ENCODE measurements at places on chromosomes 1 and 21. TPM values are rescaled to one million over a fixed set of nuclear protein-coding genes. Genes with fewer than 3 reads are reported as not detected.

Gene C1orf53
- total RNA-seq, result 3.1 TPM

DNA sequence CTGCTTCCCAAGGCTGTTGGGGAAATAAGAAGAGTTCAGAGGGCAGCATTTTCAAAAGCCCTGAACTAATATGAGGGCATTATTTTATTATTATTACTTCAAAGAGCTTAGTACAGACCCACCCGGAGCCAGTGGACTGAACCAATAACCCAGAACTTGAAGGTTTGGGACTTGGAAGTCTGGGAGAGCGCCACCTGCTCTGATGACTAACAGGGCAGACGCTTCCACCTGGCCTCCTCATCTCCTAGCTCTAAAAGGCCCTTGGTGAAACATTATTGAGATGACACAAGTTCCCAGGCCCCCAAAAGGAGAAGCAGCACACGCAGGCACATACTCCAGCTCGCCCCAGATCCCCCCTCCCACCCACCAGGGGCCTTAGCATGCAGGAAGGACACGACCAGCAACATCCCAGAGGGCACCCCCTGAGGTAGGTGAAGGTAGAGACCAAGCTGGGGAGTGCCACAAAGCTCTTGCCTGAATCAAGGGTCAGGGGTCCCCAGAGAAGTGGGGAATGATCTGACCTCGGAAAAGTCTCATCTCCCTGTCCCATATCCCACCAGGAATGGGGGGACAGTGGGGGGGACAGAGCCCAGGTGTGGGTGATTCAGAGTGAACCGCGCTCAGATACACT lies 1.3 kb downstream of the DLGAP3 start:
- peak overlapping the region; percentile 80 for H3K4me3 ChIP-seq
- no peak for DNase-seq
- H3K4me1 ChIP-seq, result peaks cover 7% of the 10 kb centered on the region

Gene CCDC28B
- 21.2 TPM for total RNA-seq

Gene LRRC38
- total RNA-seq, result not detected

- H3K4me3 ChIP-seq, result no peak overlapping the region
- no peak for DNase-seq
Measured at GRCh38 chr1:102241431-102242338, 245.0 kb upstream of the OLFM3 start.

DNA sequence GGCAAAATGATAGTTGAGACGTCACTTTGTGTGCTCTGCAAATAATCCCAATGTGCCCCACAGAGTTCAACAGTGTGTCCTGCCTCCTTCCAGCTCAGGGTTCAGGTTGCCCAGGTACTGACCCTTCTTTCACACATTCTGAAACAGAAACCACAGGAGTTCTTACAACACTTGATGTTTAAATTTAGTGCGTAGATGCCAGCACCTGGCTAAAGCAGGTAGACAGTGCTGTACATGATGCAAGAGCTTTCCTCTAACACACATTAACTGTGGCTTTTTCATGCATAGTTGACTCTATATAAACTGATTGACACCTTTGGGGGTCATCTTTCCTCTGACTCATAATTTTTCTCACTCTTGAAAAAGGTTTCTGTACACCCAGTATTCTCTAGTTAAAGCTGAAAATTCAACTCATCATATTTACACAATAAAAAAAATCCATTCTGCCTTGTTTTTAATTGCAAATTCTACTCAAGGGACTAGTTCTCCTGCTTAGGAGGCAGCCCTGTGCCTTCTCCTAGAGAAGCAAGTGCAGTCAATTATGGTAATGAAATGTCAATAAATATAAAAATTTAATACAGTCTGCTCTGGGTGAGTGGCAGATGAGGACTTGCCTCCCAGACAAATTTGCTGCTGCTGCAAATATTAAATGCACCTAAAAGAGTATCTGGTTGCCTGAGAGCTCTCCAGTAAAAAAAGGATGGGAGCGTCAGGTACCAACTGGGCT lies 91.4 kb downstream of the NR5A2 start:
- H3K4me1 ChIP-seq, result no peaks in the 10 kb centered on the region
- no peaks in the 10 kb centered on the region for H3K27me3 ChIP-seq
- no peak overlapping the region for H3K4me3 ChIP-seq
- no peaks in the 10 kb centered on the region for H3K36me3 ChIP-seq
- no peak for DNase-seq

Gene MKNK1
- total RNA-seq, result 30.9 TPM

DNA sequence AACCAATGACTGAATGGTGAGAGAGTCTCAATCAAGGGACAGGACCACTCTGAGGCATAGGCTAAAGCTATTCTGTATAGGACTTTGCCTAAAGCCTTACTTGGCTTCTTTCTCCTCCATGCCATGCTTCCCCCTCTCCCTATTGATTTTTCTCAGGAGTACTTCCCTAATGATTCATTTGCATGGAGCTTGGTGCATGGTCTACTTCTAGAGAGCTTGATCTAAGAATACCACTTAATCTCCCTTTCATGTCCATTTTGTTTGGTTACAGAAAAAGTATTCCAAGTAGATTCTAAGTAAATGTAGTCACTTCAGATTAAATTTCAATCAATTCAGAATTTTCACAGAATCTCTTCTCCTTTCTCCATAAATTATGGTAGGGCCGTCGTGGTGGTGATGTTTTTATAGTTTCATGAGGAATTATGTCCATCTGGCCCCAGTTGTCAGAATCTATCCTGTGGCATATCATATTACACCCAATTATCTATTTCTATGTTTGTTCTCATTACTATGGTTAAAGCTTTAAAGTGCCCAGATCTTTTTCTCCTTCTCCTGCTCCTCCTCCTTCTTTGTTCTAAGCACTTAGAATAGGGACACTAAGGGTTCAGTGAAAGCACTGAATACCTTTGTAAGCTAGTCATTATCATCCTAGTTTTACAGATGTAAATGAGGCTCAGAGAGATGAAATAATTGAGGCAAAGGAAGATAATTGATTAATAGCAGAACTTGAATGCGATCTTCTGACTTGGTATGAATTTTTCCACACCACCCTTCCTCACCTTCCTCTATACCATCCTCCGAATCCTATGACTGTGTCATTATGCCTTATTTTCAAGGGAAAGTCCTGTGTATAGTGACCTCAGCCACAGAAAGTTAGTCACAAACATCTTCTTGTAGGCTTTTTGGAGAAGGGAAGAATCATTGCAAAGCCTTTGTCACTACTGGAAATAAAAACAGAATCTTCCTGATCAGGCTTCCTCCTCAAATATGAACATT lies 85.6 kb upstream of the ZRANB2 start:
- H3K27me3 ChIP-seq, result no peaks in the 10 kb centered on the region
- H3K36me3 ChIP-seq, result no peaks in the 10 kb centered on the region
- no peak for DNase-seq
- no peaks in the 10 kb centered on the region for H3K4me1 ChIP-seq
- no peak overlapping the region for H3K4me3 ChIP-seq
- H3K27ac ChIP-seq, result no peak overlapping the region

DNA sequence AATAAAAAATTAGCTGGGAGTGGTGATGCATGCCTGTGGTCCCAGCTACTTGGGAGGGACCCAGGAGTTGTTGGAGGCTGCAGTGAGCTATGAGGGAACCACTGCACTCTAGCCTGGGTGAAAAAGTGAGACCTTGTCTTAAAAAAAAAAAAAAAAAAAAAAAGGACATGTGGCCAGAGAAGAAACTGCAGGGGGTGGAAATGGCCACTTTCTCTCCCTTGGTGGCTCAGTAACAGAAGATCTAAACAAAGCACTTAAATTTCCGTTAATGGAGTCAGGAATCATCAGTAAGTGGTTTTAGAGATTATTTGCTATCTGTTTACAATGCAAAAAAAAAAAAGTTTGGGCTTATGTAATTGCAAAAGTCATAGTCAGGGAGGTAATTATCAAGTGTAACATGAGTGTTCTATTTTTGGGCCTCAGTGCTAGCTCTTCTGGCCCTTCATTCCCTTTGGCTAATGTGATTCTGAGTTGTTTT lies 19.3 kb upstream of the OPRD1 start:
- no peaks in the 10 kb centered on the region for H3K4me1 ChIP-seq
- no peaks in the 10 kb centered on the region for H3K36me3 ChIP-seq
- H3K27ac ChIP-seq, result no peak overlapping the region

DNA sequence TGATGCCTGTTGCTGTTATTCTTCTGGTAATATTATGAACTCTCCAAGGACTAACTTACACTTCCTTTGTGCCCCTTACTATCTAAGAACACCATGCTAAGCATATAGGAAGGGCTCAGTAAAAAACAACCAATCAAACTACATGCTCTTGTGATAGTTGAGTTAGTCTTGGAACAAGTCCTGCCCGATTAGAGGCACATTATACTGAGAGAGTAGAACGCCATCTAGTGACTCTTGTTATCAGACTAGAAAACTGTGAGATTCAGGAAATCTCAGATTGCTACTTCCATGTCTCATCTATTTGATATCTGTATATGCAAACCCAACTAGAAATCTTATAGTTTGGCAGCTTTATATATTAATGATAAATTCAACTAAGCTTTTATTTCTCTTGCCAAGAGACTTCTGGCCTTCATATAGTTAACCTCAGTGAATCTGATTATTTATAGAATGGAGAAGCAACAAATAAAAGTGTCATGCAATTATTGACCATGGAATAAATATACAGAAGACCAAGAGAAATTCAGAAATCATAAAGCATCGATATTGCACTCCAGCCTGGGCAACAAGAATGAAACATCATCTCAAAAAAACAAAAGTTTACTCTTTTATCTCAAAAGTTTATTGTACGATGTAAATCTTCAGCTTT lies 7.8 kb upstream of the SRRM1 start:
- peaks cover 9% of the 10 kb centered on the region for H3K4me1 ChIP-seq
- H3K27ac ChIP-seq, result no peak overlapping the region
- H3K27me3 ChIP-seq, result peaks cover 26% of the 10 kb centered on the region
